CD4-positive, alpha-beta T cell treated with Interleukin-17A for 4 hours (primary cell): ENCODE measurements at places on chromosomes 4 and X.

DNA sequence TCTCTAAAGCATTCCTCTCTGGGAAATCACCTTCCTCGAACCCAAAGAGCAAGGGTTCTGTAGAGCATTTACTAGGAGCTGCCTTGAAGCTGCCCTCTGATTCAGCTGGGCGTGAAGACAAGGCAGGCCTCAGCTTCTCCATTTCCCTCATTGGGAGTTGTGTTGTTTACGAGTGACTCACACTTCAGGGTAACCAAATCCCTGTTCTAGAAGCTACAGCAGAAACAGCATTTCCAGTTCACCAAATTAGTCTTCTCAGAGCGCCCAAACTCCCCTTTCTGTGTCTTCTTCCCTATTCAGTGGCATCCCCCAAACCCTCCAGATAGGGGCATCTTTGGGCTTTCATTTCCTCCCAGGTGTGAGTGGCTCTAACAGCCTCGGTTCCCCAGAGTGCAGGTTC, 863 bp upstream of the XPNPEP2 start:
- no peak for DNase-seq

- DNase-seq, result no peak
These were observed 514.5 kb upstream of the SLIT2 start for GRCh38 chr4:19736968-19737756.

DNA sequence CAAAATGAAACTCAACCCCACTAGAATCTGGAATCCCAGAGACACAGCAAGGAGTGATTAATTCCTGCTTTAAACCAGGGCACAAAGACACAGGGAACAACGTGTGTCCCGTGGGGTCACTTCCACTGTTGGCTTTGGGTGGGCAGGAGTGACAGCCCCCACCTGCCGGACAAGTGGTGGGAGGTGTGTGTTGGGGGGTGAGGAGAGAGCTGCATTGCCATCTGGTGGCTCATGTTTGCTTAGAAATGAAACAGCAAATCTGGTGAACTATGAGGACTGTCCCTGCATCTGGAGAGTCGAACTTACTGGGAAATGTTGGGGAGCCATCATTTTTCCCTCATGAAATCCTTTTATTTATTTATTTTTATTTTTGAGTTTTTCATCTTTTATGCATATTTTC, 75.9 kb upstream of the AFAP1 start:
- DNase-seq, result no peak

GRCh38 chr4:71614621-71615020, 169.3 kb downstream of the GC start:
- DNase-seq, result no peak

- no peak for DNase-seq
These were observed 197.2 kb upstream of the VCX3A start for GRCh38 chrX:6732101-6732500.

DNA sequence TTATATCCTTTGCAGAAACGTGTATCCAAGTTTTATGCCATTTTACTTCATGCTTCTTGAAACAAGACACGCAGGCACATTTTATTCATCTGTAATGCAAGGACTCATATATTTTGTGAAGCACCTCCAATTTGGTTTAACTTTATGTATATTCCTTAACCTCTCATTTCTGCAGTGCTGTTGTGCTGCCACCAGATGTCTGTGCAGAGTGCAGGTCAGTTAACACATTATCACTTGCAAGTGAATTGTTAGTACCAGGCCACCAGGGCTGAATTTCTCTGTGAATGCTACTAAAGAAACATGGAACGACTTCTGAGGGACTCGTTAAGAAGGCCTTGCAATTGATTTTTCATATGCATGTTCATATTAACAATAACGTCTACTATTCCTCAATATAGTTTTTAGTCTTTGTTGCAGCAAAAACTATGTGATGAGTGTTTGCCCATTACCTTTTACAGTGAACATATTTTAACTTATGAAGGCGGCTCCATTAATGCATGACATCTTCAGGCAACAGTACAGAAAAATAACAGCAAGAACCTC, 770.3 kb downstream of the NLGN4X start:
- no peak for DNase-seq

DNA sequence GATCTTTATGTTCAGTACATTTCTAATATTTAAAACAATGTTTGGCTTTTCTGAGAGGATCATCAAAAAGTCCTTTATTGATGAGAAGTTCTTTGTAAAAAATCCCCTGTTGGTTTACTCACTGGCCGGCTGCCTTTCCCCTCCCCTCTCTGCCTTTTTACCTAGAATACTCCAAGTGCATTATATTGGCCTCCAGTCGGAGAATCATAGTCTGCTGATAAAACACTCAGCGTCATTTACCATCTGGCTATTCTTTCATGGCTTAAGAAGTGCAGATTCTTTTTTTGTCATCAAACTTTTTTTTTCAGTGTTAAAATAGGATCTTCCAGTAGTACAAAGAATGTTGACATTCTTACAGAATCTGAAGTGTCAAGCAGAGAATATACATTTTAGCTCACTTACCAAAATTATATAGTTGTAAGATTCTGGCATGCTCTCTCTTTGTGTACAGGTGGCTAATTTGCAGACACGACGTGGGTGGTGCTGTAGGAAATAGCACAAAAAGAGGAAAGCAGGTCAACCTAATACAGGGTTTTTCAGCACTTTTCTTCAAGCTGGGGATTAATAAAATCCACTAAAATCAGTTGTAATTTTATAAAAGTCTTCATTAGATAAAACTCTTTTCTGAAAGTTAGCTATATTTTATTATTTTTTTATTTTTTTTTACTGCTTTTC, 731.8 kb downstream of the KCTD8 start:
- DNase-seq, result no peak

DNA sequence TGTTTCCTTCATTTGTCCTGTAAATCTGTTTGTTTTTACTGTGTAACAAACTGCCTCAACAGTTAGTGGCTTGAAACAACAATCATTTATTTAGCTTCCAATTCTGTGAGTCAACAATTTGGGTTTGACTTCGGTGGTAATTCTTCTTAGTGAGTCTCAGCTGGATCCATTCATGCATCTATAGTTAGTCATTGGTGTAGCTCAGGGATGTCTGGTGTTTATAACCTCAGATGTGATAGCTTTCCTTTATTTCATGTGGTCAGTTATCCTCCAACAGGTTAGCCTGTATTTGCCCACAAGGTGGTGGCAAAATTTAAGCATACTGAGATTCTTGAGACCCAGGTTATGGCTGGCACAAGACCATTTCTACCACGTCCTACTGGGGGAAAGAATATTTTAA, 1267.2 kb downstream of the RAPGEF2 start:
- DNase-seq, result no peak

GRCh38 chrX:128165884-128166408, 113.7 kb upstream of the ACTRT1 start:
- DNase-seq, result no peak

DNA sequence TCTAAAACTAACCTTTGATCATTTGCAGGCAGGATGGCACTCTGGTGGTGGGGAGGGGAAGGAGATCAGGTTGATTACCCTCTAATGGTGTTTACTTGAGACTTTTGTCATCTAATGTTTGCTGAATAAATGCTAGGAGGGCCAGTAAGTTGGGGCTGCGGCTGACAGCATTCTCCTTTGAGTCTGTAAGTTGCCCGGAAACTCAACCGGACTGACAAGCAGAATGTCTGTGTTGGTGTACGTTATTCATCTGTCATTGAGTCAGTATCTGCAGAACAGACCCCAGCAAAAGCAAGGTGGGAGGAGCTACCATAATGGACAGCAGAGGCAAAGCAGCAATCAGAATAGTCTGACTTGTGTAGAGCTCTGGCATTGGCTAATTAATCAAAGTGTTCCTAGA, 1210.6 kb upstream of the PABPC4L start:
- no peak for DNase-seq

DNA sequence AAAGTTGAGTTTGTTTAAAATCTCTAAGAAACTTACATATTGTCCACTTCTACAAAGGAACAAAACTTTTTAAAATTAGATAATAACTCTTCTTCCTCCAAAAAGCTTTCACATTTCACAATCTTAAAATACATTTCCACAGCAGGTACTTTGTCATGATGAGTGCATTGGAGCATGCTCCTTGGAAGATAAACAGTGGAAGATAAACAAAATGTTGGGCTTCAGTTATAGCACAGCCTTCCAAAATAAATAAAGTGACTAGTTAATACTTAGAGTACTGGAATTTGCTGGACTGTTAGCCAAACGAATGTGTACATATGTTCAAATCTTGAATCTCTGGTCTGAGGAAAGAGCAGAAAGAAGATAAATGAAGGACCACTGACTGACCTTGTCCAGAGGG, 54.9 kb upstream of the PDE5A start:
- DNase-seq, result no peak

GRCh38 chr4:147447786-147448185, 33.1 kb upstream of the EDNRA start:
- DNase-seq, result no peak

GRCh38 chr4:185470501-185471195, 885 bp downstream of the CCDC110 start:
- no peak for DNase-seq

GRCh38 chr4:152961014-152961772, 25.1 kb downstream of the FHDC1 start:
- DNase-seq, result no peak

DNA sequence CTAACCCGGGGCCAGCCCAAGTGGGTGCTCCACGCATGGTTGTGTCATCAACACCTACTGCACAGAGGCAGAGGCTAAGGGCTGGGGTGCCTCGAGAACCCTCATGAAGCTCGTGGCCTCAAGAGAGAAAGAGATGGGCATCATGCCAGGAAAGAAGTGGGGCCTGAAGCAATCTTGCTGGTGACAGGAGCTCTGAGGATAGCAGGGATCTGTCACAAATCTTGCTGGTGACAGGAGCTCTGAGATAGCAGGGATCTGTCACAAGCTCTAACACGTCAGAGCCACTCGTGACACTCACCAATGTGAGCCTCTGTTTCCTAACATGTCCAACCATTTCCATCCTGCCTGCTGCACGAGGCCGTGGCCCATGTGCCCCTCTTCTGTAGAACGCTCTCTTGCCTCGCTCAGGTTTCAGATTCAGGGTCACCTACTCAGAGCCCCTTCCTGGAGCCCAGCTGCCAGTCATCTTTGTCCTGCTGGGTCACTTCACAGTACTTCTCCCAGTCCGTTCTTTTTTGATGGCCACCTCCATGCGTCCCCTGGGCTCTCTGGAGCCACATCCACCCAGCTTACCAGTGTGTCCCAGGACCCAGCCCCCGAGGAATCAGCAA, 21.1 kb downstream of the PNMA6E start:
- no peak for DNase-seq

- no peak for DNase-seq
These were observed 204.3 kb upstream of the HCCS start for GRCh38 chrX:10906866-10907265.

GRCh38 chrX:74511704-74512103, 90.4 kb downstream of the SLC16A2 start:
- no peak for DNase-seq

GRCh38 chr4:153420361-153420760, 45.8 kb upstream of the TMEM131L start:
- DNase-seq, result no peak

DNA sequence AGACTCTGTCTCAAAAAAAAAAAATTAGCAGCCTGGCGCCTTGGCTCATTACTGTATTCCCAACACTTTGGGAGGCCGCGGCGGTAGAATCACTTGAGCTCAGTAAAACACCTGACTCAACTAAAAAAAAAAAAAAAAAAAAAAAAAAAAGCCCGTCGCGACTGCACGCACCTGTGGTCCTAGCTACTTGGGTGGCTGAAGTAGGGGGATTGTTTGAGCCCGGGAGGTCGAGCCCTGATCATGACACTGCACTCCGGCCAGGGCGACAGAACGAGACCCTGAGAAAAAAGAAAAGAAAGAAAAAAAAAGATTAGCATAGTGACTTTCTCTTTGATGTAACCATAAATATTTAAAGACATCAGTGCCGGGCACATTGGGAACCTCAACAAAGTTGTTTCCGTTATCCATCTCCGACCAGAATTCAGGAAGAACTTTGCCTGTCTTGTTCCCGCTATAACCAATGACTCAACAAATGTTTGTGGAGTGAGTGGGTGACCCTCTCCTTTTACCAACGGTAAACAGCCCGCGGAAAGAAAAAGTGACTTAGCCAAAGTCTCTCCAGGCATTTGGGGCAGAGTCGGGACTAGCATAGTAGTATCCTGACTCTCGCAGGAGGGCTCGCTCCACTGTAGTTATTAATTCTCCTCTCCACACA, 553 bp upstream of the MED28 start:
- DNase-seq, result peak; percentile 38

- peak; percentile 88 for DNase-seq
These were observed at the start of gene ANKRD17 for GRCh38 chr4:73258686-73259570. Gene ANKRD17 (minus strand): TSS chr4:73258798. CDS start chr4:73258668, 130 bp downstream.

DNA sequence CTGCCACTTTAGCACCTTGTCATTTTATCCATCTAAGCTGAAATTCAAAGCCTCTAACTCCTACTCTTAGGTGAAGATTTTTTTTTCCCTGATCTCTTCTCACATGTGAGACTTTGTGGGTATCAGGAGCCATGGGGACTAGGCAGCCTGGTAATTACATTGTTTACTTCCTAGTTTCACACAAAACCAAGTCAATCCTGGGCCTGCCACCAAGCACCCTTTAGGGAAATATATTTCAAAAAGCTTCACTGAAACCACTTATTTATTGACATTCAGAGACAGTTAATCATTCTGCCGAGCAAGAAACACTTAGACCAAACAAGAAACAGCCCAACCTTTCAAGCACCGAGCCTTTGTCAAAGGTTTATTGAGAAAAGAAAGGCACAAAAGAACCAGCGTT, 200.0 kb downstream of the RELL1 start:
- DNase-seq, result no peak

GRCh38 chr4:32161392-32161791, 1441.2 kb downstream of the PCDH7 start:
- no peak for DNase-seq

GRCh38 chr4:112073181-112073580, 72.1 kb upstream of the FAM241A start:
- DNase-seq, result no peak

GRCh38 chr4:84497504-84498202, 1.4 kb downstream of the NKX6-1 start:
- DNase-seq, result no peak

DNA sequence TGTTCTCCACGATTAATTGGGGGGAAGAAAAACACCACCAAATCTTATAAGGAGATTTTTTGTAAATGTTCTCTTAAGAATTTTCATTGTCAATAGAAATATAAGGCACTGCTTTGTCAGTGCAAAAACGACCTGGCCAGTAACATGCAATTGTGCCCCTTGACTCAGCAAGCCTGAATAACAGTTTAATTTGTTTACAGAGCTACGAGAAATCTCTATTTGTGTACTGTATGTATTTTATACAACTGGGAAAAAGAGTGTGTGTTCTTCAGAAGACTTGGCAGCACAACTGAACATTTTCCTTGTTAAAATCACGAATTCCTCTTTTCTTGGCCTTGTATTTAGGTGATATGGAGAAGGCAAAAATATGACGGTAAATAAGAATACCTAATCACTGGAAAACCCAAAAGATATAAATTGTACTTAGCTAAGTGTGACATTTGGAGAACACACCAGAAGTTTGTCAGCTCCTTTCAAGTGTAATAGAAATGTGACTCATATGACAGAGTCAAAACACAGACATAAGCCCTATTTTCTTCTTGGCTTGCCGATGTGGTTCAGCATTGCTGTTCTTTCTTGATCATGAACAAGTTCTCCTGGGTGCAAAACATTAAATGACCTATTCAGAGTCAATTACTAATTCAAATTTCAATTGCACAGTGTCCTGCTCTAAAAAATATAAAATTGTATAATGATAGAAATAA, 945.0 kb upstream of the INTU start:
- no peak for DNase-seq
